ENCODE measurements at places on chromosomes 3 and 15.

DNA sequence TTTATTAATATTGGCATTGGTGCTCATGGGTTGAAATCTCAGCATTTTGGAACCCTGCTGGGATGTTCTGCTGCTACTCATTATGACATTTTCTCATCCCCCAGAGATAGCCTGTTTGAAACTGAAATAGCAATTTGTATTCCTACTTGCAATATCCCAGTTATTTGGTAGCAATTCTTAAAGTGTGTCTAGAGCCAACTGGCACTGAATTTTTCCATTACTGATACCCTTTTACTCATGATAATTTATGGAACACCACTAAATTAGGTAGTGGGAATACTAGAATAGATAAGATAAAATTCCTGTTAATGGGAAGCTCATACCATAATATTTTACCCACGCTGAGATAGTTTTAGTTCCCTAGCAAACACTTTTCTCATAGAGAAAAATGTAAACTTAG, 309.3 kb downstream of the SV2B start:
- DNase-seq, result no peak

DNA sequence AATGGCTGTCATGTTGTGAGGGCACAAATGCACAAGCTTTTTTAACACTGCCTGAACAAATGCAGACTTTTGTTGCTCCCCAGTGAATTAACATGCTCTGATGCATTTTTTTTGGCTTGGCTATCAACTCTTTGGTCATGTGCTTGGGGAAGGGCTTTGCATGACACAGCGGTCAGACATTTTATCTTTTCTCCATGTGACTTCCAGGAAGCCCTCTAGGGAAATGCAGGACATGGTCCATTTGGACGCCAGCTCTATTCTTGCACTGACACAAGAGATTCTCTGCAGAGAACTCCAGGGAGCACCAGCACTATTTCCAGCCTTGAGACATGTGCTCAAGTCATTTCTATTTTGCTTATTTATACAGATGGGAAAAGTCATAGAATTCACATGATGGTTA, 46.2 kb downstream of the NEK11 start:
- DNase-seq, result no peak

DNA sequence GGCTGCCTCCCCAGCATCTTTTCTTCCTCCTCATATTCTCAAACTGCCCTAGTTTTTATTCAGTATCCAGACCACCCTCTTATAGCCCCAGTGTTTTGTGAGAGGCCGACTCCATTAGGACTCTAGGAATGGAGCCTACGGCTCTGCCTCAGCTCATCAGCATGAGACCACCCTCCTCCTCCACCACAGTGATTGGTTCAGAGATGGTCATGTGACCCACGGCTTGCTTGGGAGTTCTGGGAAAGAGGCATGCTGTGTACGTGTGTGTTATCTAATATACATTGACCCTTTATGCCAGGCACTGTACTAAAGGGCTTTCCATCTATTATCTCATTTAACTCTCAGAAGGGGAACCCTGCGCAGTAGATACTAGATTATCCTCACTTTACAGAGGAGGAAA, 17.8 kb upstream of the CMTM7 start:
- DNase-seq, result no peak

GRCh38 chr3:155032918-155033317, 47.2 kb upstream of the MME start:
- no peak for DNase-seq

DNA sequence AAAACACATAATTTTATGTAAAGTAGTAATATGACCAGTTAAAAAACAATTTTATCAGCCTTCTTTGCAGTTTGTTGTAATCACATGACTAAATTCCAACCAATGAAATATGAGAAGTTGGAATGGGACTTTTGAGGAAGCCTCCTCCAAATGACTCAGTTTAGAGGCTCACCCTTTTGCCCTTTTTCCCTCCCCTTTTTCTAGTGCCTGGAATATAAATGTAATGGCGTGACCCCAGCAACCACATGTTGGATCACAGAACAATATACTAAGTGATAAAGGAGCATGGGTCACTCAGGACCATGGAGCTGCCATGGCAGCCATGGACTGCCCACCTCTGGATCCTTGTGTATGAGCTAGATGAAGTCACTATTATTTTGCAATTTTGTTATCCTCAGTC, 48.8 kb upstream of the HEG1 start:
- DNase-seq, result no peak

DNA sequence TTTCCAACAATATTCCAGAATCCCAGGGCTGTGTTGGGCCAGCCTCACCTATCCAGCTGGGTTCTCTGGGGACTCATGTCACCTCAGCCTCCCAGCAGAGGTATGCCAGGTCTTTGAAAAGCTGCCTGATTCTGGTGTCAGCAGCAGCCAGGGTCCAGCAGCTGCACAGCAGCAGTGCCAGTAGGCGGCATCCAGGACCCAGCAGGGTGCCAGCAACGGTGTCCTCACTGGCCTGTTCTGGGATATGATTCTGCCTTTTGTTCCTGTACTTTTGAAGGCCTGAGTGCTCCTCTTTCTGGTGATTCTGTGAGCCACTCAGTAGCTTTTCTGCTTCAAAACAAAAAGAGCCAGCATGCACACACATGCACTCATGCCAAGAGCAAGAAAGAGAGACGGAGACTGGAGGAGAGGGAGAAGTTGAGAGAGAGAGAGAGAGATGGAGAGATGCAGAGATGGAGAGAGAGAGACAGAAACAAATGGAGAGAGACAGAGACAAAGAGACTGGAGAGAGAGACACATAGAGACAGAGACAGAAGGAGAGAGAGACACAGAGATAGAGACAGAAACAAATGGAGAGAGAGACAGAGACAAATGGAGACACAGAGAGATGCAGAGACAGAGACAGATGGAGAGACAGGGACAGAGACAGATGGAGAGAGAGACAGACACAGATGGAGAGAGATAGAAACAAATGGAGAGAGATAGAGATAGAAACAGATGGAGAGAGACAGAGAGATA, 205.7 kb downstream of the UACA start:
- no peak for DNase-seq

DNA sequence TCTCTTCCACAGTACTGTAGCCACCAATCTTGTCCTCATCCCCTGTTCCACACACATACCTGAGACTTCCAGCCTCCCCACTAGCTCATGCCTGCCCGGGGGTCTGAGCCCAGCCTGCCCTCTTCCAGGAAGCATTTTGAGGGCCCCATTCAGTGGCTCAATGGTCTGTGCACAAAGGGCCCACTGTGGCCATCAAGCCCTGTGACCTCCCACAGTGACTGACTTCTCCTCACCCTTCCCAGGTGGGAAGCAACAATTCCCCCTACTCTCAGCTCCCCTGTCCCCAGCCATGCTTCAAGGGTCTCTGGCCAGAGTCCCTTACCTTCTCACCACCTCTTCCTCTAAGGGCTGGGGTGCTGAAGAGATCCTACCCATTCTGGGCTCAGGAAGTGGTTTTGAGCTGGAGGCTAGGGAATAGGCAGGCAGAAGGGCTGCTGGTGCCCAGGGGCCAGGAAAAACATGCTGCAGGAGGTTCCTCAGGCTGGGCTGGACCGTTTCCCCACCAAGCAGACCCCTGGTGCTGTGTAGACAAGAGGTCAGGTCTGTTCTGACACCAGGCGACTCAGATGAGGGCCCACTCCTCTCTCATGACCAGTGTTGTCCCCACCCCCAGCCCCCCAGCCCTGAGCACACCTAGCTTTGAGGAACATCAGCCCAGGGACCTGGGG, 3.0 kb upstream of the KLF15 start:
- DNase-seq, result no peak

DNA sequence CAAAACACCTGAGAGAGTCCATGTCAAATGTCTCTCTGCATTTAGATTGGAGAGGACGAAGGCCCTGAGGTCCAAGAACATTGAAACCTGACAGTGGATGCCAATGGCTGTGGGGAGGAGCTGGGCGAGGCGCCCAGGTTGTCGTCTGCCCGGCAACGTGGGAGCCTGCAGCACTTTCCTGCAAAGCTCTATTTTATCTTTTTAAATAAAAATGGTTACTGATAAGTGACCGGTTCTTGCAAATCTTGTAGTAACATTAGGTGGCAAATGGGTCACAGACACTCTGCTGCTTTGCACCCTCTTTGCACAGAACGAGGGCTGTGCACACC, 19.5 kb upstream of the FANCD2 start:
- no peak for DNase-seq

- DNase-seq, result no peak
Observed at GRCh38 chr15:64400583-64400982, 12.9 kb downstream of the TRIP4 start.

GRCh38 chr3:134235577-134236076, 15.0 kb downstream of the RYK start:
- no peak for DNase-seq

Data from stimulated activated CD4-positive, alpha-beta T cell treated with anti-CD3 and anti-CD28 coated beads, Interleukin-4, amount 100 ng/mL, for 1 hour (primary cell).